Foreskin keratinocyte (primary cell): ENCODE measurements at places on chromosomes 2 and 18. TPM values are rescaled to one million over a fixed set of nuclear protein-coding genes. Genes with fewer than 3 reads are reported as not detected.

- no peak for DNase-seq
Observed at GRCh38 chr2:125567100-125567499, 1088.9 kb upstream of the GYPC start.

DNA sequence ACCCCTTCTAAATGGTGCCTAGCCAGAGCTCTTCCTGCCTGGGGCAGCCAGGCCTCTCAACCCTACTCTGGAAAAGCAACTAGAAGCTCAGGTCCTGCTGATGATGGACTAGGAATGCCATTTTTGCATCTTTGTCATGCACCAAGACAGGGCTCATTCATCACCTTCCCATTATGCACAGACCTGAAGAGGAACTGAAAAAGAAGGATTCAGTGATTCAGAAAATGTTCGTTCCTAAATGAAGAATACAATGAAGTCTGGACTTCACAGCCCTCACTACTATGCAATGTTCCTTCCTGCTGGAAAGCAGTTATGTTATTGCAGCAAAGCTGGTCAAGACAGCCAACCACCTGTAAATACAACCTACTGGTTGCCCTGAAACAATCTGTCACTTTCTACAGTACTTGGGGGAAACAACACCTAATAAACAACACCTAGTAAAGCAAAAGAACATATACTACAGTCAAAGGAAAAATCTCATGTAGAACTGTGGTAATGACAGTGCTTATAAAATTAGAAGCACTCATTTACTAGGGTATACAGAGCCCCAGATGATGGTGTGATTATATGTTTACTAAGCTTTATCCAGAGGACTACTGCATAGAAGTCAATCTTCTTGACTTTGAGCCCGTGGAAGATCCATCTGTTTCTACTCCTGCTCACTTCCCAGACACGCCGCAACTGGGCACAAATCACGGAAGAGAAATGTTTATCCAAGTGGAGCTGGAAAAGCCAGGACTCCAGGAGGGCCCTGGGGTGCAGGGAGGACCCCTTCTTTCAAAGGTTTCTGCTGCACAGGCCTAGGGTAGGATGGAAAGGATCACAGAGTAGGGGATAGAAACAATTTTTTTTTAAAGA, 103.1 kb upstream of the THOC1 start:
- no peak for DNase-seq

DNA sequence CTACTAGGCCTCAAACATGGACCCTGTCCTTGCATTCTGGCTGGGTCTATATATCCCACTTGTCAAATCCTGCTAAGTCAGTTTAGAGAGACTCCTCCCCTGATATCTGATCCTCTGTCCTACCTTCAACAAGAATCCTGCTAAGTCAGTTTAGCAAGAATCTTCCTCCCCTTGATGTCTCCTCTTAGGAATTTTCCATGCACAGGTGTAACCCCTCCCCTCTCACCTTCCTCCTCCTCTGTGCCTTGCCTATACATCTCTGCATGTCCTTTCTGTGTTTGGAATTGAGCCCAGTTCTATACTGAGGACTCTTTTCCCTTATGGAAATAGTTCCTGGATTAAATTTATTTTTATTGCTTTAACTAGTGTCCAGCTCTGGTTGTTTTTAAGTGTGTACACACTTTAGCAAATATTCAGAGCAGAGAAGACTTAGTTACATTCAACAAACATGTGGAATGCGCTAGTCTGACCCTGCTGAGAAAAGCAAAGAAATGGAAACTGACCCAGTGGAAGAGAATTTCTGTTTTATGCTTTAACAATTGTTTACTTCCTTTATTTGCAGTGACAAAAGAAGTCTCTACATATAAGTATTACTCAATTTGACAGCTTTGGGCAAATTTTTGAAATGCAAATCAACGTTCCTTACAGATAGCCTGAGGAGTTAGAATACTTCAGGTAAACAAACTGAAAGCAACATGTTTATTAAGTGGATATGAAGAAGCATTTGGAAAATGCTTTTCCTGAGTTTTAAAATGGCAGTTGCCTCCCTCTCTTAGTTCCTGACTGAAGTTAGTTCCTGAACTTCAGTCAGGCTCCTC, 80.6 kb downstream of the RIT2 start:
- DNase-seq, result peak; percentile 0

Gene GALNT5
- 10.2 and 14.4 TPM in 2 replicates for total RNA-seq
